Mesenteric fat pad (tissue), 1 donor: ENCODE measurements at places on chromosomes 6 and 20.

- DNase-seq: no peak
Measured at GRCh38 chr6:66184091-66184490, 477.1 kb upstream of the EYS start.

DNA sequence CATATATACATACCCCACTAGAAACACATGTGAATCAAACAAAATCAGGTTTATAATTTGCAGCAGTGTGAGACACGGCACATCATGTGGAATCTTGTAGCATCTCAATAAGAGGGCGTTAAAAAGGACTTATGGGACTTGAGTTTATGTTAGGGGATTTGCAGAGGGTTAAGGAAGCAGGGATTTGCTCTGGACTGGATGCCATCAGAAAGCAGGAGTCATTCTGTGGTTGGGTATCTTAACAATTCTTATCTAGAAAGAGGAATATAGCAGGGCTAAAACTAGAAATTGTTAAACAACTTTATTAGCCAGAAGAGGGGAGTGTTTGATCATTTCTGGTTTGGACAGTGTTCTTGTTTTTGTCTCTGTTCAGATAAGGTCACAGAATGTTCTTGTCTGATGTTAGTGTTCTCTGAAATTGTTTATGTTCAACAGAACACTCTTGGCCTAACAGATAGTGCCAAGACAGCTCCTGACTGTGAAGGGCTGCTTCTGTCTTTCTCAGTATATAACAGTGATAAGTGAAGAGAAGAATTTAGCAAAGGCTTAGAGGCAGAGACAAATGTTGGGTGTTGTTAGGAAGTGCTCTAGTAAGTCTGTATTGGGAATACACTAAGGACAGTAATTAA is 39.2 kb downstream of the LIN28B start:
- DNase-seq: no peak

- no peak for DNase-seq
Measured at GRCh38 chr6:128097009-128097408, 196.2 kb upstream of the THEMIS start.

DNA sequence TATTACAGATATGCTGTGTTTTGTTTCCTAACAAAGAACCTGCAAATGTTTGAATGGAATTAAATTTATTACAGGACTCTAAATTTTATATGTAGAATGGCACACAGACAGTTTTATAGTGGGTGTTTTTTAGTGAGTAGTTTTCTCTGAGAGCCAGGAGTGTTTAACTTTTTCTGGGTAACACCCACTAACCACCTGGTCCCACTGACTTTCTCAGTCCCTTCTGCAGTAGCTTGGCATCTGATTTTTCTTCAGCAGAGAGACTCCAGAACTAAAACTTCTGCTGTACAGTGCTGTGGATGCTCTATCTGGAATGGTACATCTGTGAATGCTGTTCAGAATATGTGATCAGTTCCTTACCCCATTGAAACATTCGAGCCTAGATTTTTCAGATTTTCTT is 6.3 kb downstream of the YWHAB start:
- no peak for DNase-seq

DNA sequence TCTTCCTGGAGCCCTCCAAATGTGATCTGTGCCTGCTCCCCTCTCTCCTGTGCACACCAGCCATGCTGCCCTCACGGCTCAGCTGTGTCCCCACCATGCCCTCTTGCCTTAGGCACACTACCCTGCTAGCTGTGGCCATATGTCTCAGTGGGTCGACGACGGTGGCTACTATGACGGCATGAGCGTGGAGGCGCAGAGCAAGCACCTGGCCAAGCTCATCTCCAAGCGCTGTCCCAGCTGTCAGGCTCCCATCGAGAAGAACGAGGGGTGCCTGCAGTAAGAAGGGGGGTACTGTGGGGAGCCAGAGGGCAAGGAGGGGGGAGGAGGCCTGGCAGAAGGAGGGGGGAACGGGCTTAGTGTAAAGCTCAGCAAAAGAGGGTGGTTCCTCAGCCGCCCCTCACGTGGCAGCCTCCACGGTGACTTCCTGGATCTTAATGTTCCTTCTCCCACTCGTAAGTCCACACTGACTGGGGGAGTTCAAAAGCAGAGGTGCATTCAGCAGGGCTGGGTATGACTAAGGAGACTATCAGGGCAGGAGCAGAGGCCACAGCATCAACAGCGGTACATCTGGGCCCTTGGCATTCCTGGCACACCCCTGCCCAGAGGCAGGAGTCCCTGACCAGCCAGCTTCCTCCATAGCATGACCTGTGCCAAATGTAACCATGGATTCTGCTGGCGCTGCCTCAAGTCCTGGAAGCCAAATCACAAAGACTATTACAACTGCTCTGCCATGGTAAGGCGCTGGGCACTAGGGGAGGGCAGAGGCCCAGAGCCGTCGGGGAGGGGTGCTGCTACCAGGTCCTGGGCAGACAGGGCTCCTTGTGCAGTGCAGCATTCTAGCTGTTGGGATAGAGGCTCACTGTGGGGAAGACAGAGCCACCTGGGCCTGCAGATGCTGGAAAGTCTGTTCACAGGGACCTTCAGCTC is 8.0 kb downstream of the DNPH1 start:
- DNase-seq: no peak

DNA sequence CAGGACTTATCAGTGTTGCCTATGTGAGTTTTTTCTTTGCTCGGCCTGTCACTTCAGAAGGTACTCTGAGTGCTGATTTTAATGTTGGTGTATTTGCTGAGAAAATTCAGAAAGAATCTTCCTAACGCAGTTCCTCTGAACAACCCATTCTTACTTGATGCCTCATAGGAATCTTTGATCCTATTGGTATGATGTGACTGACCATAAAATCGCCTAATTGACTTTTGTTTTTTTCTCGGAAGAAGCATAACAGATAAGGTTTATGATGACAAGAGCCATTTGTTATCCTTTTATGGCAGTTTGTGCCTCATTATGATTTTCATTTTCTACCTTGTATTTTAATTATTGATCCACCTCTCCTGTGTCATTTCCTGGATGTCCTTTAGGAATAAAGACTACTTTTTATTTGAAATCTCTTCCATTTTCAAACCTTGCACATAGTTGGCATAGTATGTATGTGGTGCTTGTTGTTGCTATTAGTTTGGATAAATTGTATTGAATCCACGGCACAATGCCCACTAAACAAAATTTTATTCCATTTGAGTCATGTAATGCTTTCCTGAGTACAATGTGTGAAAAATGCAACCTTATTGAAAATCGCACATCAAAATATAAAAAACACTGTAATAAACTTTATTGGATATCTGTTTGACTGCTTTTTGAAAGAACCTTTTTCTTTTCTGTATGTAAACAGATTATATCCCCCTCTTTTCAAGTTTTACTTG is 37.3 kb downstream of the LRRC1 start:
- no peak for DNase-seq

DNA sequence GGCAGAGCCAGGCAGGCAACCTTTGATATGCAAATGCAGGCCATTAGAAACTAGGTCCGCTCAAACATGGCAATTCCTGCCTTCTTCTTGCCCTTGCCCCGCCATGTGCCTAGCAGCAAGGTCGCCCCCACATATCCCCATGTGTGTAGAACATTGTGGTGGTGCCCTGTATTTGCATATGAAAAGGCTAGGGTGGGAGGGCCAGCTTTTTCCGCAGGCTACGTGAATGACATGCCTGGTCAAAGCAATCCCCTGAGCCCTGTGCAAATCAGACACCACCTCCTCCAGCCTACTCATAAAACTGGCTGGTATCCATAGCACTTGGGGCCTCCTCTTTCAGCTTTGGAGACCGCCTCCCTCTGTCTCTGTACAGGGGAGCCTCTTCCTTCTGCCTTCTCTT is 31.6 kb downstream of the GSTA2 start:
- DNase-seq: no peak

GRCh38 chr6:47897247-47897646 is 115.4 kb downstream of the OPN5 start:
- no peak for DNase-seq

DNA sequence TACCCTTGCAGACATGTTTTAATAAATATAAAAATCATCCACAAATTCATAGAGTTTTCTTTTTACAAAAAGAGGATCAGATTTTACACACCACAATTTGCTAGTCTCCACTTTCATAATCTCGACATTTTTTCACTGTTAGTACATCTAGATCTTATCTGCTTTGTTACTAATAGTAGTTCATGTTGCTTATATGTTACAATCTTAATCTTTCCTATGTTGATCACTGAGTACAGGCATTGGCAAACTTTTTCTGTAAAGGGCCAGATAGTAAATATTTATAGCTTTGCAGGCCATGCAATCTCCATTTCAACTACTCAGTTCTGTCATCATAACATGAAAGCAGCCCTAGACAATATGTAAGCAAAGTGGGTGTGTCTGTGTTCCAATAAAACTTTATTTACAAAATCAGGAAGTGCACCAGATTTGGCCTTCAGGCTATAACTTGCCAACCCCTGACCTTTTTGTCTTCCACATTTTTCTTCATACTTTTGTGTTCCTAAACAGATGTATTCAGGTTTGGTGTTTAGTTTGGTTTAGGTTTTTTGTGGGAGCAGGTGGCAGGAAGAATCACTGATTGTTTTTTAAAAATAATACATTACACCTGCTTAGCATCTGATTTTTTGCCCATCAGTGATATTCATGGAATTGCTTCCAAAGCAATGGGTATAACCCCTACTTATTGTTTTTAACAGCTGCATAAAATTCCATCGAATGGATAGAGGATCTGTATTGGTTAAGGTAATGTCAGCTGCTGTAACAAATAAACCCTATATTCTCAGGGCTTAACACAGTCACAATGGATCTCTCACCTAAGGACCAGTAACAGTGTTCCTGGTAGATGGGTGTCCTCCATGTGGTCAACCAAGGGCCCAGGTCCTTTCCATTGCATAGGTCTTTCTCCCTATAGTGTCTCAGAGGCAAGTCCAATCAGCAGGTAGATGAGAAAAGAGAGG is 61.2 kb downstream of the EYA2 start:
- no peak for DNase-seq

- DNase-seq: no peak
Measured at GRCh38 chr20:16243470-16243869, 329.8 kb downstream of the KIF16B start.
